Nephron progenitor cell (in vitro differentiated cells): ENCODE measurements at places on chromosomes 5 and 9.

DNA sequence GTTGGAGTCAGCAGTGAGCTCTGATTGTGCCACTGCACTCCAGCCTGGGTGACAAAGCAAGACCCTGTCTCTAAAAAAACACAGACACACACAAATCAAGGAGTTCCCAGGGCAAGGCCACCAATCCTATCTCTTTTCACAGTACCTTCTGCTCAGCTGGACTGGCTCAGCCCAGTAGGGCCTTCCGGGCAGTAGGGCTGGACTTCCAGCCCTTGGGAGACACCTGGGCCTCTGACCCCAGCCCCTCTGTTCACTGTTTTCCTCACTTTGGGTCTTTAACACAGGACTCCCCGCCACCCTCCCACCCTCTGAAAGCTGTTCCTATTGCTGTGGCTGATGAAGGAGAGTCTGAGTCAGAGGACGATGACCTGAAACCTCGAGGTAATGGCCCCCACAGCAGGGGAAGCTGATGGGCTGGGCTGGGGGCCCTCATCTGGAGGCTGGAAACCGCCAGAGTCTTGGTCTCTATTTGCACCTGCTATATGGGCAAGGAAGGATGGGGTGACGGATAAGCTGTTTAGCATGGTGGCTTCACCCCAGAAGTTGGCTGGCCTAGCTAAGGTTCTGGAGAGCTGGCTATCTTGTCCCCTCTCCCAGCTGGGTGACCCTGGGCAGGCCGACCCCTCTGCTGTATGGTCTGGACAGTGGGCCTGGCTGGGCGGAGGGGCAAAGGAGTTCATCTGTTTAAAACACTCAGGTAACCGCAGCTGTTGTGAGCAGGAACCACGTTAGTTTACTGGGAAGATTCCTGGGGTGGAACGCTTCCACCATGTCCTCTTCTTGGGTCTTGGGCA lies 25.6 kb downstream of the USP20 start:
- peaks cover 6% of the 10 kb centered on the region for H3K27me3 ChIP-seq
- H3K4me3 ChIP-seq = no peak overlapping the region
- H3K36me3 ChIP-seq = peaks cover 46% of the 10 kb centered on the region
- peaks cover 23% of the 10 kb centered on the region for H3K4me1 ChIP-seq

DNA sequence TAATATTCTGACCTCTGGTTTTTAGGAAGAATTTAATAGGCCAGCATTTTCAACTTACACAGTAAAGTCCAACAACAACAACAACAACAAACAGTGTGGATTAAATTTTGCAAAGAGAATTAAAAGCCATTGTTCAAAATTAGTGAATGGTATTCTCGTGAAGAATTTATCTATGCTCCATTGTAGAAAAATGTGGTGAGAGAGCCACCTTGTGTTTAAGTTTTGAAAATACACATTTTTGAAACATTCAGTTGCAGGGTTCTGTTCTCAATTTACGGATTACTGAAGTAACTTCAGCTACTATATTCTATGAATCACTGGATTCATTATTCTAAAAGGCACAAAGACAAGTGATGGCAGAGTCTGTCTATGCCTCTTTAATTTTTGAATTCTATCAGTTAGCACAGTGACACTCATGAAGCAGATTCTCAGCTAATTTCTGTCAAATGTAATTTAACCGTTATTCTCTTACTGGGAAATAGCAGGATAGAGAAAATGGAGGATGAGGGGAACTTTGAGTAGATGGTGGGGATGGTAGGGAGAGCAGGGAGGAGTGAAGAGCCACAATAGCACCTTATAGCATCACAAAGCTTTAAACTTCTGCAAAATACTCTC lies 11.0 kb downstream of the CCDC152 start:
- no peak for DNase-seq
- peaks cover 11% of the 10 kb centered on the region for H3K27me3 ChIP-seq
- H3K36me3 ChIP-seq = peaks cover 4% of the 10 kb centered on the region
- H3K4me1 ChIP-seq = no peaks in the 10 kb centered on the region

GRCh38 chr9:38062498-38063362 lies 6.3 kb downstream of the SHB start:
- no peak overlapping the region for H3K27ac ChIP-seq
- DNase-seq = no peak
- no peaks in the 10 kb centered on the region for H3K36me3 ChIP-seq
- no peak overlapping the region for H3K4me3 ChIP-seq

- peaks cover 6% of the 10 kb centered on the region for H3K36me3 ChIP-seq
- H3K4me1 ChIP-seq = peaks cover 5% of the 10 kb centered on the region
Observed at GRCh38 chr5:93078082-93079038, 502.7 kb downstream of the NR2F1-AS1 start.

GRCh38 chr9:129432297-129433154 lies 188.4 kb downstream of the C9orf50 start:
- peaks cover 31% of the 10 kb centered on the region for H3K27me3 ChIP-seq
- peak overlapping the region; percentile 10 for H3K4me3 ChIP-seq
- H3K27ac ChIP-seq = peak overlapping the region; percentile 85

DNA sequence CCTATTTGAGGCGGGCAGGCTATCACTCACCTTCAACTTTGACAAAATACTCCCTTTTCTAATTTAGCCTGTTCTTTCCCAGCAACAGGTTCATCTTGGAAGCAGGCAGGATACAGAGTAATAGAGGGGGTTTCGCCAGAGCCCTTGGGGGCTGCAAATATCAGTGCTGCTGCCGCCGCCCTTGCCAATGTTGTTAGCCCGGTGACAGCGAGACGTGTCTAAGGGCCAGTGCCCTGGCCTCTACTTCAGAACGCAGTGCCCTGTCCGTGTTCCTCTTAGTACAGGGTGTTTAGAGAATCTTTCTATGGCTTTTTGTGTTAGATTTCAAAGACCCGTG lies 703 bp downstream of the FAM120AOS start:
- H3K27me3 ChIP-seq = no peaks in the 10 kb centered on the region

DNA sequence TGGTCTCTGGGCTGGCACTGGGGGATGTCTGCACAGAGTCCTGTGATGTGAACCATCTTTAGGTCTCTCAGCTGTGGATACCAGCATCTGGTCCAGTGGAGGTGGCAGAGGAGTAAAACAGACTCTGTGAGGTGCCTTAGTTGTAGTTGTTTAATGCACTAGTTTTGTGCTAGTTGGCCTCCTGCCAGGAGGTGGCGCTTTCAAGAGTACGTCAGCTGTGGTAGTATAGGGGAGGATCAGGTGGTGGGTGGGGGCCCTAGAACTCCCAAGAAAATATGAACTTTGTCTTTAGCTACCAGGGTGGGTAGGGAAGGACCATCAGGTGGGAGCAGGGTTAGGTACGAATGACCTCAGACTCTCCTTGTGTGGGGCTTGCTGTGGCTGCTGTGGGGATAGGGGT lies 197.1 kb downstream of the TMC1 start:
- no peak overlapping the region for H3K27ac ChIP-seq
- H3K27me3 ChIP-seq = no peaks in the 10 kb centered on the region
- DNase-seq = no peak
- H3K4me3 ChIP-seq = no peak overlapping the region
- peaks cover 15% of the 10 kb centered on the region for H3K4me1 ChIP-seq

- H3K4me3 ChIP-seq = no peak overlapping the region
- peaks cover 5% of the 10 kb centered on the region for H3K4me1 ChIP-seq
- H3K36me3 ChIP-seq = peaks cover 40% of the 10 kb centered on the region
- peaks cover 4% of the 10 kb centered on the region for H3K27me3 ChIP-seq
Observed at GRCh38 chr5:116340799-116341198, 233.8 kb downstream of the SEMA6A start.

GRCh38 chr9:35905051-35905781 lies 786 bp upstream of the HRCT1 start:
- peaks cover 63% of the 10 kb centered on the region for H3K4me1 ChIP-seq
- H3K36me3 ChIP-seq = no peaks in the 10 kb centered on the region
- H3K27ac ChIP-seq = peak overlapping the region; percentile 86
- H3K4me3 ChIP-seq = peak overlapping the region; percentile 5
- H3K27me3 ChIP-seq = peaks cover 31% of the 10 kb centered on the region
- DNase-seq = no peak

DNA sequence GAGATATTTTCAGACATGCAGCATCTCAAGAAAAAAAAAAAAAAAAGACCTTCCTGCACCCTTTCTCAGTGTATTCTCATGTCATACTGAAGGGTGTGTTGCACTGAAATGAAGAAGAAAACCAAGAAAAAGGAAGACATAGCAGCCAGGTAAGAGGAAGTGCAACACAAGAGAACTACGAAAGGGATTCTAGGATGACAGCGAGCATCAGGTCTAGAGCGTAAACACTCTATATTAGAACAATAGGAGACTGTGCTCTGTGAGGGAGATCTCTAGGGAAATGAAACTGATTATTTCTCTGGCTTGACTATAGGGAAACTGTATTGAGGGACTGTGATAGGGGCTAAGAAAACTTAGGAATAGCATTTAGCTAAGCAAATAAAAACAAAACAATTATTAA lies 30.0 kb downstream of the BTF3 start:
- no peak for DNase-seq
- peaks cover 21% of the 10 kb centered on the region for H3K27me3 ChIP-seq
- H3K4me3 ChIP-seq = no peak overlapping the region
- no peaks in the 10 kb centered on the region for H3K4me1 ChIP-seq
- no peaks in the 10 kb centered on the region for H3K36me3 ChIP-seq

DNA sequence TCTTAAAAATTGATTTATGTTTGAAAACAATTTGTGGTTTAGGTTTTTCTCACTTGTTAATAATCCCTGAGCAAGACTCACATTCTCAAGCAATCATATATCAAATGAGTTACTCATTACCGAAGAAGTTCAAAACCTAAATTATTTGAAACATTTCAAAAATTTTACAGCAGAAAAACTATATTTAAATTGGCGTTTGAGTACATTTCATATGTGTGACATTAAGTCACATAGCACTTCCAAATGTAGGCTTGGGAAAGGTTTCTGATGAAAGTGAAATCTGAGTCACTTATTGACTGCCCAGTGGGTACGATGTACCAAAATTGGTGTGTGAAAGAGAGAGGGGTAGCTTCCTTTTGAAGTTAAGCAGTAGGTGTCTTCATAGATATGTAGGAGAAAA lies 411.4 kb upstream of the SGCD start:
- no peaks in the 10 kb centered on the region for H3K36me3 ChIP-seq
- no peak for DNase-seq
- H3K4me3 ChIP-seq = no peak overlapping the region
- H3K27ac ChIP-seq = no peak overlapping the region

GRCh38 chr5:9686216-9686615 lies 56.1 kb upstream of the TAS2R1 start:
- peak overlapping the region; percentile 2 for H3K4me3 ChIP-seq
- no peaks in the 10 kb centered on the region for H3K27me3 ChIP-seq
- H3K36me3 ChIP-seq = peaks cover 29% of the 10 kb centered on the region
- H3K27ac ChIP-seq = peak overlapping the region; percentile 81
- no peak for DNase-seq
- peaks cover 13% of the 10 kb centered on the region for H3K4me1 ChIP-seq

DNA sequence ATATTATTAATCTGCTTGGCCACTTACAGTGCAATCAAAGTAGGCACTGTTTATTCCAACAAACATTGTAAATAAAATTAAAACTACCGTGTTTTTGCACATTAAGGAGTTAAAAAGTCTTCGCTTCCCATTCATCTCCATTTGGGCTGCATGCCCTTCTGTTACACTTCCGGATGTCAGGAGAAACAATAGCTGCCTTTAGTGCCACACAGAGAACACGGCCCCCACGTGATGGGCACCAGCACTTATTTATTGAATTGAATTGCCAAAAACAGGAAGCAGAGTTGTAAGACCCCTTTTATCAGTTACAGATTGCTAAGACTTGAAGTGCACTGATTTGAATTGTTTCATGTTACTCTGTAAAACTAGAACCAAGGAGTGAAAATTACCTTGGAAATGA lies 80.4 kb downstream of the LHFPL2 start:
- peak overlapping the region; percentile 21 for H3K4me3 ChIP-seq
- peaks cover 69% of the 10 kb centered on the region for H3K4me1 ChIP-seq
- DNase-seq = no peak
- H3K36me3 ChIP-seq = peaks cover 38% of the 10 kb centered on the region
- no peaks in the 10 kb centered on the region for H3K27me3 ChIP-seq

DNA sequence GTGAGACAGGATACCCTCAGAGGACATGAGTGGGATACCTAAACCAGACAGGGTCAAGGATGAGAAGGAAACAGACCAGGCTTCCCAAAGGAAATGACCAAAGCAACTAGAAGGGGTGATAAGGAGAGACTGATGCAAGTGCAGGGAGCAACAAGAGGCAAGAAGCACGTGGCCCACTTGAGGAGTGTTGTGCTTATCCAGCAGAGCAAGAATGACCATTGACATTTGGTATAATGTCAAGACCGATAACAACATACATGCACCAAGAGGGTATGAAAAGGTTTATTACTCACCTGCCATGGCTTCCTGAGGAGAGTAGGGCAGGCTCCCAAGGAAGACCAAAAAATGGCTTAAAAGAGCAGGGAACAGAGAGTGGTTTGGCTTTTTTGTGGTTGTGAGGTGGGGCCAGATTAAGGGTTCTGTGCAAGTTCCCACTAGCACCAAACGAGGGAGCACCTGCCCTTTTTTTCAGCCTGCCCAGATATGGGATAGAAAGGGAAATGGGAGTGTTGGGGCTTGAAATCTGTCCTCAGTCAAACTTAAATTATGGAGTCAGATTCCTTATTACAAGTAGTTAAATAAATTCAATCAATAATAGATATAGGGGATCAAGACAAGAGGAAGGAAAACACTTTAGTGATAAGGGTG lies 513.6 kb downstream of the RASEF start:
- peaks cover 5% of the 10 kb centered on the region for H3K4me1 ChIP-seq
- no peak overlapping the region for H3K4me3 ChIP-seq
- no peaks in the 10 kb centered on the region for H3K36me3 ChIP-seq
- H3K27ac ChIP-seq = no peak overlapping the region
- no peaks in the 10 kb centered on the region for H3K27me3 ChIP-seq
- DNase-seq = no peak

GRCh38 chr5:82918311-82919031 lies 158.7 kb downstream of the TMEM167A start:
- H3K4me1 ChIP-seq = peaks cover 15% of the 10 kb centered on the region
- H3K27me3 ChIP-seq = no peaks in the 10 kb centered on the region
- no peak for DNase-seq
- H3K27ac ChIP-seq = no peak overlapping the region
- H3K4me3 ChIP-seq = no peak overlapping the region

- peaks cover 7% of the 10 kb centered on the region for H3K36me3 ChIP-seq
- no peak for DNase-seq
- H3K27me3 ChIP-seq = no peaks in the 10 kb centered on the region
- peaks cover 24% of the 10 kb centered on the region for H3K4me1 ChIP-seq
- no peak overlapping the region for H3K4me3 ChIP-seq
Observed at GRCh38 chr5:10703676-10704075, 57.4 kb downstream of the DAP start.

DNA sequence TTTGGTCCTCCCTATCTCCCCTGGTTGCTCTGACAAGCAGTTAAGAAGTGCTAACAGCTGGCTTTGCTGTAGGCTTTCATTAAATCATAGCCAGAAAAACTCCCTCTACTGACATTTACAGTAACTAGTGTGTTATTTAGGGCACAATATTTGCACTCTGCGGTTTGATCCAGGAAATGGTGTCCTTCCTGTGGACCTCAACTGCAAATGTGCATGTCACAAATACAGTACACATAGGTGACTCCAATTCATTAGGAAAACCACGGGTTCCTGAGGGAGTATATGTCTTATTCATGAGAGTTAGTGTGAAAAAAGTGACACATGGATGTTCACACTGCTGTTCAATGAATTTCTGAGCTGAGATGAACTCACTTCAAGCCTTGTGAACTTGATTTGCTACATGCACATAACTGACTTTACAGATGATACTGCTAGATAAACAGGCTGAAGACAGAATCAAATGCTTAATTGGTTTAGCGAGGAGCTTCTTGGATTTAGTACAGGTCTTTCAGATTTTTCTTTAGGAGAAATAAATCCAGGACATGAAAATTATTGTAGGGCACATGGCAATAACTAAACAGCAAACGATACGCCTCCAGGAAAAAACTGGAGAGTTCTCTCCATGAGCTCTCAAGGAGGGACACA lies 281.5 kb downstream of the EFNA5 start:
- peaks cover 3% of the 10 kb centered on the region for H3K27me3 ChIP-seq
- no peak overlapping the region for H3K27ac ChIP-seq
- H3K36me3 ChIP-seq = peaks cover 18% of the 10 kb centered on the region
- no peak for DNase-seq
